ENCODE measurements at places on chromosomes 5 and 9.

- DNase-seq: no peak
These were observed 177.0 kb downstream of the DCP2 start for GRCh38 chr5:113153512-113154097.

DNA sequence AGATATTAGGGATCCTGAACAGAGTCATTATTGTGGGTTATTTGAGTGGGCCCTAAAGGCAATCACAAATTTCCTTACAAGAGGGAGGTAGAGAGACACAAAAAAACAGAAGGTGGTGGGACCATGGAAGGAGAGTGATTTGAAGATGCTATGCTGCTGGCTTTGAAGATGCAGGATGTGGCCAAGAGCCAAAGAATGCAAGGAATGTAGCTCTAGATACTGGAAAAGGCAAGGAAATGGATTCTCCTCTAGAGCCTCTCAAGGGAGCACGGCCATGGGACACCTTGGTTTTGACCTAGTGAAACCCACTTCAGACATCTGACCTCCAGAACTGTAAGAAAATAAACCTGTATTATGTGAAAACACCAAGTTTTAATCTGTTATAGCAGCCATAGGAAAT lies 53.8 kb downstream of the TTC39B start:
- DNase-seq: no peak

DNA sequence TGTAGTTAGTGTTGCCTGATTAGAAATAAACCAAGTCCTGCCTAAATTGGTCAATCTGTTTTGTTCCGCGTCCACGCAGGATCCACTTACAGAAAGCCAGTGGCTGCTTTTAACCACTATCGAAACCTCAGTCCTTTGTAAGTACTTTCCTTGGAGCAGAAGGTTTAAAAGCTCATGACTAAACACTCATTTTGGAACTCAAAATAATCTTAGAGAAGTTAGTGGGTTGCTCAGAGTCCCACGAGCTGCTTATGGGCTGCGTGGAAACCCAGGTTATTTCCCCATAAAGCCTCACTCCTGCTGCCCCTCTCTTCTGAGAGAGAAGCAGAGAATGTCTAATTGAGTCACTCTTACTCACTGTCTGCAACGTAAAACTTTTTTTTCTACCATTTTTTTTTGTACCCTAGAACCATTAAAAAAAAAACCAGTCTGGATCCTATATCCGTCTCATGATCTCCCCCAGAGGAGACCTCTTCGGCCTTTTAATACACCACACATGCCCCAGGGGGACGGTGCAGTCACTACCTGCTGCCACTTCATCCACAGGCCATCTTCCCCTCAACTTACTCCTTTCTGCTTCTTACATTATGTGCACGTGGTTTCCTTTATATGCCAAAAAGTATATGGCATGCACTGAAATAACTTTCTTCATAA lies 7.6 kb downstream of the BASP1 start:
- no peak for DNase-seq

DNA sequence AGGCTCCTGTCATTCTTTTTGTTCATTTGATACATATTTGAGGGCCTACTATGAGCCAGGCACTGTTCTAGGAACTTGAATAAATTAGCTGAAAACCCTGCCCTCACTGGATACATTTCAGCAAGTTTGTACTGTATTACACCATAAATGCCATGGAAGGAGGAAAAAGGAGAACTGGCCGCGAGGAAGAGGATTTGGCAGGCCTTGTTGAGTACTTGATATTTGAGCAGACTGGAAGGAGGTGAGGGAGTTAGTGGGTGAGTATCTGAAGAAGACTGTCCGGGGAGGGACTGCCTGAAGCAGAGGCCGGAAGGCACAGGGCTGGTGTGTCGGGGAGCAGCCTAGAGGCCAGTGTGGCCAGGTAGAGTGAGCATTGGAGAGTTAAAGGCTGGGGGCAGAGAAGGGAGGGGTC lies 4.5 kb downstream of the SNX30 start:
- no peak for DNase-seq

DNA sequence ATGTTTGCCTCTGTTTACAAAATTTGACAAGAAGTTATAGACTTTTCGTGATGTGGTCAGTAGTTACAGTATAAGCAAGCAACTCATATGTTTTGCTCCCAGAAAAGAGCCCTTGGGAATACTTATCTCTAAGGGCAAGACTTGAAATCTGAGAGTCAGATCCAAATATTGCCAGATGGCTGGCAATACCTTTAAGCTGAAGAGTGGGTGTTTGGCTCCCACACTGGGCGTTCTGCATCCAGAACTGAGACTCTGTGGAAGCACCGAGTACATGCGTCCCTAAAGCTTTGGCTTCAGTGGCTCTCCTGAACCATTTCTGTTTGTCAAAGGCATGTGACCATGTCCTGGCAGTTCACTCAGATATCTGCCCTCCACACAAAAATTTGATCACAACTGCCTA lies 194.1 kb downstream of the DCP2 start:
- DNase-seq: no peak

DNA sequence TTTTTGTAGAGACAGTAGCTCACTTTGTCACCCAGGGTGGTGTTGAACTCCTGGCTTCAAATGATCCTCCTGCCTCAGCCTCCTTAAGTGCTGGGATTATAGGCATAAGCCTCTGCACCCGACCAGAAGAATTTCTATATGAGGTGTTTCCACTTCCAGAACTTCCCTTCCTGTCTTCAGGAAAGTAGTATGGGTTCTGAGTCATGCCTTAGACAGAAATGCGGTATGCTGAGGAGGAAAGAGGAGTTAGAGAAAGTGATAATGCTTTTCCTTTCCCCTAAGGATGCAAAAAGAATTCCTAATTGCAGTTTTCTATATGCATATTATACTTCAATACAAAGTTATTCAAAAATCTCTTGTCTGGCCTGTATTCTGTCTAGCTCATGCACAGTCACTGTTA lies 16.4 kb upstream of the ADAMTSL1 start:
- no peak for DNase-seq

GRCh38 chr5:172015346-172015745 lies 8.9 kb upstream of the FBXW11 start:
- no peak for DNase-seq

- DNase-seq: no peak
These were observed 274.2 kb downstream of the TMEM167A start for GRCh38 chr5:82802954-82803353.

DNA sequence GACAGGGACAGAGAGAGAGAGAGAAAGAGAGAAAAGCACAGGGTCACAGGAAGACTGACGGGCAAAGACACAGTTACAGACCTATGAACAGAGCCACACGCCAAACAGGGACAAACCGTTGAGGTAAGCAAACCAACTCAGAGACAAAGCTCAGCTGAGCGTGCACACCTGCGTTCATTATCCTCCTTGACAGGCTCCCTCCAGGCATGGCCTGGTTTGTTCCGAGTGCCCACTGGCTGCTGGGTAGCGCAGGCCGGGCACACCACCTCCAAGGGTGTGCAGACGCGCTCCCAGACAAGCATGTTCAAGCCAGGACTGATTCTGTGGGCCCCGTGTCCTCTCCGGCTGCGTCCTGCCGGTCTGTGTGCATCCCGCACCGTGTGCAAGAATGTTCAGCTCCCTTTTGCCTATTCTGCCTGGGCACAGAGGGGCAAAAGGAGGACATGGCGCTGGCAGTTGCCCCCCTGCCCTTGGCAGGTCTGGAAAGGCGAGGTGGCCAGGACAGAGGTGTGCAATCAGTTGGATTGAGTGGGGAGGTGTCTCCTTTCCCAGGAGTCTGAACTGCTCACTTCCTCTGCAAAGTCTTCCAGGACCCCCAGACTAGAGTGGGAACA lies 467 bp upstream of the SMIM32 start:
- DNase-seq: no peak

DNA sequence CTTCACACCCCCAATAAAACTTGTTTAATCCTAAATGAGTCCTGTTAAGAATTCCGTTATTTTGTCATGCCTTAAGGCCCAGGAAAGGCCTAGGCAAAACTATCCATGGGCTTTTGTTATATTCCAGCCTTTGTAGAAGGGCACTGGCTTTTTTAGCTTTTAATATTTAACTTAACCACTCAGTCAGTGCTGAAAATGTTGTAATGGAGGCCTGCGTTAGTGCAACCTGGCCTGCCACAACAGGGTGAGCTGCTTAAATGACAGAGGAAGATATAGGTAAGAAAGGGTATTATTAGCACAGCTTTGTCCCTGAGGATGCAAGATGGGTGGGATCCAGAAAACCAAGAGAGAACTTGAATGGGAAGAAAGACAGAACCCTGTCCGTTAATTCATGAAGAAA lies 40.2 kb upstream of the PCAT7 start:
- no peak for DNase-seq

- DNase-seq: no peak
These were observed 340.0 kb upstream of the EDIL3 start for GRCh38 chr5:84724683-84725082.

- no peak for DNase-seq
These were observed 14.3 kb upstream of the AJM1 start for GRCh38 chr9:136827794-136828473.

DNA sequence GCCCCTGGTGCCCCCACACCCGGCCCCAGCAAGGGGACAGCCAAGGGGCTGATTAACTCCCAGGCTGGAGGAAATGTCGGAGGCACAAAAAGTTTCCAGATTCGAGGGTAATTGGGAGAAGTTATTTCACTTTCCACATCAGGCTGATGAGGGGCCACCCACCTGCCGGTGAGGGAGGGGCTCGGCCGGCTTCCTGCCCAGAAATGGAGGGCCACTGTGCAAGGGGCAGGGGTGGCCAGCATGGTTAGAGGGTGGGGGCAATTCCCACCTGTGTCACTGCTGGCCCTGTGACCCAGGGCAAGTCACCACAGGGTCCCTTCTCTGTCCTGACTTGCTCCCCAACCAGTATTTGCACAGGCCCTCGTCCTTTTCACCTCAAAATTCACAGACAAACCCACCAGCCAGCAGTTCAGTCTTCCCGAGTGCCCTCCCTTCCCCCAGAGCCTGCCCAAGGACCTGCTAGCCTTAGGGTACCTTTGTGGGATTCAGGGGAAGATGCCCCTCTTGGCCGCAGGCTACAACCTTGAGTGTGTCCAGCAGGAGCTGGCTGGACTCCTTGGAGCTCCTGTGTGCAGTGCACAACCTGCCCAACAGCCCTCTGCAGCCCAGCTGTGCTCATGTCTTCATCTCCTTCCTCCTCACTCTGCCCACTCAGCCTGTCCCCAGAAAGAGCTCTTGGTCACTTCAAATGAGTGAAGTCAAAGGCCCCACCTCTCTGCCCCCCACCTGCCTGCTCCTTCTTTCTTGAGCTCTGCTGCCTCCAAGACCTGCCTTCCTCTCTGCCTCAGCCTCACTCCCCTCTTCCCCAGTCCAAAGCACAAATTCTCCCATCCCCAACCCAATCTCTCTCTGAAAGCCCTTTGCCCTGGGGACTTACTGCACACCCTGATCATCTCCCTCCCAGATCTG lies 130.5 kb downstream of the BARX1 start:
- no peak for DNase-seq

GRCh38 chr5:68428231-68428811 lies 212.8 kb downstream of the PIK3R1 start:
- no peak for DNase-seq

DNA sequence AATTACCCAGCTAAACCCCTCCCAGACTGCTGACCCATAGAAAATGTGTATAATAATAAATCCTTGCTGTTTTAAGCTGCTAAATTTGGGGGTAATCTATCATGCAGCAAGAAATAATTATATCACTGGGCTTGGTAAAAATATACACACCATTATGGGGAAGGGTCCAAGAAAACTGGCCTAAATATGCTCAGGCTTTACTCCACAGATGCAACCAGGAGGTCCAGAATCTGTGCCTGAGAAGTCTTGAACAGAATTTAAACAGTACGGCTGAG lies 102.5 kb upstream of the SLC44A1 start:
- DNase-seq: no peak

DNA sequence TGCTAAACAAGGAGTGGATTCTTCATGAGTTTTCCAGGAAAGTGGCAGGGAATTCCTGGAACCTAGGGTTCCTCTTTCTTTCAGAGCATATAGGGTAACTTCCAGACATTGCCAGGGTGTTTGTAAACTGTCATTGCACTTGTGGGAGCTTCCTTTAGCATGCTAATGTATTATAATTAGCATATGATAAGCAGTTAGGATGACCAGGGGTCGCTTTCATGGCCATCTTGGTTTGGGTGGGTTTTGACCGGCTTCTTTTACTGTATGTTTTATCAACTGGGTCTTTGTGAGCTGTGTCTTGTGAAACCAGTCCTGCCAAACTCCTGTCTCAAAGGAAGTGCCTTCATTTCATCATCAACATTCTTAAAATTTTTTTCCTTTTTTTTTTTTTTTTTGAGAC lies 11.9 kb upstream of the MELK start:
- no peak for DNase-seq

DNA sequence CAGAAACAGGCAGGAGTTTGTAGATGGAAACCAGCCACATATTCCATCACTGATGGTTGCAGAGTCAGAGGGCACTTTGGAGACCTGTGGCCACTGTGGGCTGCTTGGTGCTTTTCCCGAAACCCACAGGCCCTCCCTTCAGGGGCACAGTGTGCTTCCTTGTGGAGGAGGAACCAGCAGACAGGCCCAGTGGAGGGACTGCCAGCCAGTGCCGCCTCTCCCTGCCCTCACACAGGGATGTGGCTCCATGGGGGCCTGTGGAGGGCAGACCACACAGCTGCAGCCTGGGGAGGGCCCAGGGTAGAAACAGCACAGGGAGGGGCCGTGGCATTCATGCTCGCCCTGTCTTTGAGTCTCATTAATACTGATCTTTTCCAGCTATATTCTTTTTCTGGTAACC lies 35.2 kb downstream of the CEP72 start:
- no peak for DNase-seq

- DNase-seq: no peak
These were observed 166.0 kb downstream of the SPATA31D1 start for GRCh38 chr9:82154573-82154972.

DNA sequence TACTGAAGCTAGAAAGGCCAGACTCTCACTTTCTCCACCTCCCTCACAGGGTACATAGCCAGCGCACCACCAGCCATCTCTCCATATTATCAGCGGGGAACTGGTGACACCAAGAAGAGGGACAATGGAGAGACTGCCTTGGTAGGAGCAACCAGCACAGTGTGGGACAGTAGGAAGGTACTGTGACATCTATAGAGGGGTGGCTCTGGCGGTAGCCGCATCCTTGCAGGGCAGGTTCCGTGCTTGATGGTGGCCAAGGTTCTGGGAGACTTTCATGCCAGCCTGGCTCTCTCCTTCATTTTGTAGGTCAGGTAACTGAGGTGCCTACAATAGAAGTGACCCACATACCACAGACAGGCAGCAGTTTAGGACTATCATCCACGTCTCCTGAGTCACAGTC lies 65.5 kb upstream of the SMIM23 start:
- DNase-seq: no peak

DNA sequence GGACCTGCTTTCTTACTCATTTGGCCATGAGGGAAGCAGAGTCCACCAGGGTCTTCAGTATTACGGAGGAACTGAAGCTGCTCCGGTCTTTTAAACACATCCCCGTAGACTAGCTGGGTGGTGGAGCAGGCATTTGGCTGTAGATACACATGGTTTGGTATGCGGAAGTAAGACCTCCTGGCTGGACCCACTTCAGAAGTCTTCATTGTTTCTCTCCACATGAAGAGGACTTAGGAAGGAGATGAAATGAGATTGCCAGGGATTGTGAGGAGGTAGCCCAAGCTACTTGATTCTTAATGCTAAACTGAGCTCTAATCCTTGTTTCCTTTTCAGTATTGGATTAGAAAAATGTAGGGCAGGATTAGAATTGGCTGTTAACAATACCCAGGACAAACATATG lies 32.9 kb downstream of the STXBP1 start:
- no peak for DNase-seq

- no peak for DNase-seq
These were observed 14.4 kb downstream of the PDE6A start for GRCh38 chr5:149930043-149930748.

- no peak for DNase-seq
These were observed 836.2 kb downstream of the DNAH5 start for GRCh38 chr5:13108265-13108664.

GRCh38 chr9:91503673-91504081 lies 80.0 kb upstream of the NFIL3 start:
- DNase-seq: no peak
